ENCODE measurements at places on chromosomes 12 and 14.

DNA sequence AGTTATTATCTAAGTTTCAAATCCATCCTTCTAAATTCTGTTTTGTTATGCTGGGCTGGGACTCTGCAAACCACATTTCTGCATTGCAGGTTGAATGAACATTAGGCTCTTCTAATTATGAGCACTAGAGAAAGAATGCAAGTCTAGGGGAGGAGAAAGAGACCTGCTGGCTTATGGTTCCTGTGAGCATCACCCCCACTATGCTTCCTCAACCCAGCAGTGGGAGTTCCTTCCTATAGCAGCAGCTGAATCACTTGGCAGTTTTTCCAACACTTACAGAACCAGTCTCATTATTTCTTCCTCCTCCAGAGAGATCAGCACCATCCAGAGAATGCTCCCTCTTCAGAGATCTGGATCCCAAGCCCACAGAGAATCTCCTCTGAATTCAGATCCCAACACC is 297.7 kb upstream of the CLEC14A start:
- DNase-seq: no peak

- DNase-seq: no peak
Measured at GRCh38 chr12:5505751-5506150, 73.8 kb downstream of the NTF3 start.

DNA sequence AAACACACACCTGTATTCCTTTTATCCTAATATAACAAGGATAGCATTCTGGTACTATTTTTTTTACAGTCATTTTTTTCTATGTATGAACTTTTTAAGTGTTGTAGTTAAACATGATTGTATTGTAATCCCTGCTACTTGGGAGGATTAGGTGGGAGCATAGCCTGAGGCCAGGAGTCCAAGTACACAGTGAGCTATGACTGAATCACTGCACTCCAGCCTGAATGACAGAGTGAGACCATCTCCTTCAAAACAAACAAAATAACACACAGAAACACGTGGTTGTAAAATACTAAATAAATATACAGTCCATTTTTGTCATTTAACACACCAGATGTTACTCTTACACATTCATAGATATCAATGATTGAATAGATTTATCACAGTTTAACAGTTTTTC is 56.9 kb downstream of the MAP4K5 start:
- no peak for DNase-seq

- no peak for DNase-seq
Measured at GRCh38 chr12:54213079-54213478, 24.3 kb upstream of the SMUG1 start.

GRCh38 chr14:76754586-76754985 is 6.7 kb upstream of the VASH1 start:
- no peak for DNase-seq

GRCh38 chr12:111607239-111607638 is 8.1 kb upstream of the ATXN2 start:
- DNase-seq: no peak

GRCh38 chr12:12270226-12270625 is 3.4 kb upstream of the LRP6 start:
- DNase-seq: no peak

DNA sequence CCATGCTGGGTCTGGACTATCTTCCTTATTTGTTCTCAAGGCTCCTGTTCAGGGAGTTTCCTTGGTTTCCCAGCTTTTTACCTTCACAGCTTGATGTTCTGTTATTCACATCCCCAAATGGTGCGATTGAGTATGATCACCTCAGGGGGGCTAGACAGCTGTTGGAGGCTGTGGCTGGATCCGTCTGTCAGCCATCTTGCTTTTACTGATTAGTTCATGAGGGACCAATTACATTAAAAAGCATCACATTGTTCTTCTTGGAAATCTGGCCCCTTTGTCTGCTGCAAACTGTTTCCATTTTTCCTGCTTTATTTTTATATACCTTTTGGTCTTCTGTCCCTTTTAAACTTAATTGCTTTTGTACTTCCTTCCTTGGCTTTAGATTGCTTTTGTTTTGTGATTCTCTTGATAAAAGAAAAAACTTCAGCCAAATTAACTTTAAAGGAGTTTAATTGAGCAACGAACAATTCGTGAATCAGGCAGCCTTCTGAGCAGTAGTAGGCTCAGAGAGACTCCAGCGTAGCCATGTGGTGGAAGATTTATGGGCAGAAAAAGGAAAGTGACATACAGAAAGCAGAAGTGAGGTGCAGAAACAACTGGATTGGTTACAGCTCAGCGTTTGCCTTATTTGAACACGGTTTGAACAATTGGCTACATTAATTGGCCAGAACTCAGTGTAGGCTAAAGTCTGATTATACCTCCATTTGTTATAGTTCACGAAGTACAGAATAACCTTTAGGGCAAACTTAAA is 208.7 kb downstream of the AEBP2 start:
- DNase-seq: no peak

- no peak for DNase-seq
Measured at GRCh38 chr14:34667007-34667406, 37.1 kb upstream of the SNX6 start.

DNA sequence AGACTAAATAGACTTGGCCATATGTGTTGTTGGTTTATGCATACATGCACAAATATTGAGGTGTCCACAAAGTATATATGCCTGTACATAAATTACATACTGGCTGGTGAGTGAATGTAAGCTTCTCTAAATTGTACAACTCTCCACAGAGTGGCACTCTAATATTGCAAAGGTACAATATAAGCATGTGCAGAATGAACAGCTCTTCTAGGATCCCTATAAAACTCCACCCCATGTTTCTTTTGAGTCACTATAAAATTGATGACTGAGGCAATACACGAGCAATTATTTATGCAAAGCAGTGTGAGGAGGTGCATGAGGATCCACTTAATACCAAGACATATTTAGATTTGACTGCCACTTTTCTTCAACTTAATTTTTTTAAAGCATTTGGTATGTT is 172.2 kb downstream of the NAV3 start:
- DNase-seq: no peak

DNA sequence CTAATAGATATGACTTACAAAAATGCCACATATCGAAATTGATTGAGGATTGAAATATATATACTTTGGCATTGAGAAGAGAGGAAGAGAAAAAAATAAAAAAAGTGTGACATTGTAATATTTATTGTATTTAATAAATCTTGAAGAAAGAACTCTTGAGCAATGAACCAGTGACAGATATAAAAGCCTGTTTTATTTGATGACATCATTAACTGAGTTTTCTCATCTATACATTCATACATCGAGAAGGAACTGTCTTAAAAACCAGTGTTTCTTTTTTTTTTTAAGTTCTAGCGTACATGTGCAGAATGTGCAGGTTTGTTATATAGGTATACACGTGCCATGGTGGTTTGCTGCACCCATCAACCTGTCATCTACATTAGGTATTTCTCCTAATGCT is 368.2 kb downstream of the SNAPC1 start:
- DNase-seq: no peak

- DNase-seq: no peak
Measured at GRCh38 chr12:50240096-50240791, 43.1 kb downstream of the LIMA1 start.

GRCh38 chr12:117076410-117077372 is 22.5 kb downstream of the TESC start:
- no peak for DNase-seq

- no peak for DNase-seq
Measured at GRCh38 chr14:62168564-62169155, 406.4 kb downstream of the SNAPC1 start.

DNA sequence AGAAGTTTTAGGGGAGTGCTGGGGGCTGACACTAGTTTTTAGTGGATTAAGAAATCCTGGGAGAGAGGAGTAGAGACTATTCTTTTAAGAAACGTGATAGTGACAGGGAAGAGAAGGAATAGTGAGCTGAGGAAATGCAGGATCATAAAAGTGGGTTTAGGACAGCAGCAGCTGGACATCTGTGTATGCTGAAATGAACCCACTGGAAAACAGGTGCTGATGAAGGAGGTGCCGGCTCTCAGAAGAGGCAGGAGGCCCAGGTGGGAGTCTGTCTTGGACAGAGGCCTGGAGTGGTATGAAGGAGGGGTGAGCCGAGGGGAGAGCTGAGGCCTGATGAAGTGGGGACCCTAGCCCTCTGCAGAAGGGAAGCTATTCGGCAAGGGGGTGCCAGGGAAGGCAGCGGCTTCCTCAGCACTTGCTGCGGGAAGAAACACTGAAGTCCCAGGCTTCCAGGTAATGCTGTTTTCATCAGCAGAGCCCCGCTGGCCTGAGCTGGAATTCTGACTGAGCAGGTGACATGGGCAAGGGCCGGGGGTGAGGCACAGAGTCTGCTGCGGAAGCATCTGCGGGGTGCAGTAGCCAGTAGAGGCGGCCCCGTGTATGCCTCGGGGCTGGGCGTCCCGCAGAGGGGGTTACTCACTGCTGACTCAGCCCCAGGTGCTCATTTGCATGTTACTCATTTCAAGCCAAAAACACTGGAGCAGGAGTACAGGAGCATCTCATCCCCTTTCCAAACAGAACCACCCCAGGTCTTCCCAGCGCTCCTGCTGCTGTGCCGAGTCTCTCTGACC is 89.7 kb downstream of the TMCC3 start:
- DNase-seq: peak; percentile 39

DNA sequence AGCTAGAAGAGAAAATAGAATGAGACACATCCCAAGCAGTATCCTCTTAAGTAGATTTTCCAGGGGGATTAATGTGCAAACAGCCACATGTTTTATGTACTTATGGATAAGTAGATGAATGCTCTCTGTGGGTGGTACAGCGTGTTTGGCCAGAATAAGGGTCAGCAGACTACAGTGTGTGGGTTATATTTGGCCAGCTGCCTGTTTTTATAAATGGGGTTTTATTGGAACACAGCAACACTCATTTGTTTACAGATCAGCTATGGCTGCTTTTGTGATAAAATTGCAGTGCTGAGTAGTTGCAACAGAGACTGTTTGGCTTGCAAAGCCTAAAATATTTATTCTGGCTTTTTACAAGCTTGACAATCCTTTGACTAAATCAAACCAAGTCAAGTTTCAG is 780.2 kb upstream of the SEL1L start:
- DNase-seq: no peak

- no peak for DNase-seq
Measured at GRCh38 chr12:88552610-88553079, 27.6 kb downstream of the KITLG start.

- no peak for DNase-seq
Measured at GRCh38 chr12:61502179-61502578, 758.0 kb upstream of the USP15 start.

- no peak for DNase-seq
Measured at GRCh38 chr14:59454139-59454538, 11.0 kb downstream of the GPR135 start.

GRCh38 chr14:70064136-70064865 is 124.5 kb downstream of the SLC8A3 start:
- no peak for DNase-seq
